Endothelial cell (in vitro differentiated cells): ENCODE measurements at places on chromosomes 7 and 10. TPM values are rescaled to one million over a fixed set of nuclear protein-coding genes. Genes with fewer than 3 reads are reported as not detected.

DNA sequence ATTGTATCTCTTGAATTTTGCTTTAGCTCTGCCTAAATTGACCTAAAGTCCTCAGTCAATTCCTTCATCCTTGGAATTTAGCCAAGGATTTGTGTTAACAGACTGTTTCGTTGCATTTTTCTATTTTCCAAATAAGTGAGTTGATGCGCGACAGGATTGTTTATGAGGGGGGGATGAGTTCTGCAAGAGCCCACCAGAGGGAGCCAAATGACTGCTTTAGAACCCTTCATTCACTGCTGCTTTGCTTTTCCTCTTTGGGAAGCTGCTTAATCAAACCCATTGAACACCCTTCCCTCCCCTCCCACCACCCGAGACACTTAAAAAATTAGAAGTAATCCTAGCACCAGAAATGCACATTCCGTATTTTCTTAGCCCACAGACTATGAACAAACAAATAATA, 33.7 kb upstream of the PTF1A start:
- H3K27me3 ChIP-seq: no peaks in the 10 kb centered on the region
- no peak overlapping the region for H3K27ac ChIP-seq
- H3K4me1 ChIP-seq: no peaks in the 10 kb centered on the region

The CHCHD2 gene
- total RNA-seq: 1.7 TPM

GRCh38 chr7:124130-124949, 68.0 kb upstream of the FAM20C start:
- peaks cover 14% of the 10 kb centered on the region for H3K4me1 ChIP-seq
- no peak for DNase-seq

DNA sequence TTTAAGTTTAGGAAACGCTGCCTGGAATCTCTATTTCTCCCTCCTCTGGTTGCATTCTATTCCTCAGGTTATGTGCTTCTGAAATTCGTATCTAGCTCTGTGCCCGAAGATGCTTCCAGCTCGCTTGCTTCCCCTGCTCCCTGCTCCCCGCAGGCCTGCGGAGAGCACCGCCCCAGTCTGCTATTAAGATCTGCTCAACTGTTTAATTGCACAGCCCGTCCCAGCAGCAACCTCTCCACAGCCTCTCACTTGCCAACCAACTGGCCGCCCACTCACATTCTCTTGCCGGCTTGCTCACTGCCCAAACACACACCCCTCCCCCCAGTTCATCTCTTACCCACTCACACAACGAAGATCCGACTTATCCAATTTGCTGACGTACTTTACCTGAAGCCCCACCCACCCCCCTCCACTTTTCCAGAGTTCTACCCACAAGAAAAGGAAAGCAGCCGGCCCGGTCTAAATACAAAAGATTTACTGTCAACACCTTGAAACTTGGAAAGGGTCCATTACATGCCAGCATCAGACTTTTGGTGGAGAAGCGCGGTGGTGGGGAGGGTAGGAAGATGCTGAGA, 167.3 kb upstream of the KLF14 start:
- no peak overlapping the region for H3K27ac ChIP-seq
- DNase-seq: no peak
- peaks cover 7% of the 10 kb centered on the region for H3K27me3 ChIP-seq

DNA sequence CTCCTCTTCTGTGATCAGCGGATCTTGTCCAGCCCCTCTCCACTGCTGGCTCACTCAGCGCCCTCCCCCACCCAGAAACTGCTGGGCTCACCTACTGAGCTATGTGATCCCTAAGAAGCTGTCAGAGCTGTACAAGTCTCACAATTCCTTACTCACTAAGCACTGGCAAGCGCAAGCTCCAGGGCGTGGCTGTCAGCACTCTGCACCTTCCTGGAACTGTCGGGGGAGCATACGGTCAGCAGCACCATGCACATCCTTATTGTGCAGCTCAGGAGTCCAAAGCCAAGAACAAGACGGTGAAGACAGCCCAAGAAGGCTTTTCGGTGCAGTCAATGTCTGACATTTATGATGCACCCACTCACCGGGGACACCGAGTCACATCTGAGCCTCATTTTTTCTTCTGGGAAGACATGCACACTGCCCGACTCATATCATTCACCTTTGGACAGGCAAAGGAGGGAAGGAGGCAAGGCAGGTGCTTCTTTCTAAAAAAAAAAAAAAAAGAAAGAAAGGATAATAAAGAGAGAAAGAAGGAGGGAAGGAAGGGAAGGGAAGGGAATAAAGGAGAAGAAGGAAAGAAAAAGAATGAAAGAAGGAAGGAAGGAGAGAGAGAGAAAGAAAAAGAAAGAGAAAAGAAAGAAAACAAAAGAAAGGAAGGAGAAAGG, 56.3 kb downstream of the ASB13 start:
- no peaks in the 10 kb centered on the region for H3K36me3 ChIP-seq
- H3K27ac ChIP-seq: no peak overlapping the region
- DNase-seq: no peak

- no peak overlapping the region for H3K27ac ChIP-seq
- peaks cover 2% of the 10 kb centered on the region for H3K27me3 ChIP-seq
- no peak for DNase-seq
- peaks cover 5% of the 10 kb centered on the region for H3K36me3 ChIP-seq
- peaks cover 20% of the 10 kb centered on the region for H3K4me1 ChIP-seq
Observed at GRCh38 chr10:103157246-103157645, 35.8 kb downstream of the NT5C2 start.

The ERVW-1 gene
- total RNA-seq: not detected

- peak; percentile 59 for DNase-seq
- H3K27me3 ChIP-seq: peaks cover 9% of the 10 kb centered on the region
- H3K4me1 ChIP-seq: peaks cover 37% of the 10 kb centered on the region
- H3K4me3 ChIP-seq: peak overlapping the region; percentile 79
- H3K36me3 ChIP-seq: peaks cover 5% of the 10 kb centered on the region
- peak overlapping the region; percentile 100 for H3K27ac ChIP-seq
Observed at GRCh38 chr10:14185316-14186045, 145.2 kb downstream of the FRMD4A start.
